Naive thymus-derived CD8-positive, alpha-beta T cell (primary cell): ENCODE measurements at places on chromosomes 7 and 10. TPM values are rescaled to one million over a fixed set of nuclear protein-coding genes. Genes with fewer than 3 reads are reported as not detected.
A peak's percentile ranks its signal among the peaks of the same experiment; 100 is the strongest.

- DNase-seq, result peak; percentile 68
These were observed 151.8 kb downstream of the SFMBT2 start for GRCh38 chr10:7258948-7259523.

GRCh38 chr10:60687679-60688078 is 90.6 kb upstream of the CDK1 start:
- no peak for DNase-seq

DNA sequence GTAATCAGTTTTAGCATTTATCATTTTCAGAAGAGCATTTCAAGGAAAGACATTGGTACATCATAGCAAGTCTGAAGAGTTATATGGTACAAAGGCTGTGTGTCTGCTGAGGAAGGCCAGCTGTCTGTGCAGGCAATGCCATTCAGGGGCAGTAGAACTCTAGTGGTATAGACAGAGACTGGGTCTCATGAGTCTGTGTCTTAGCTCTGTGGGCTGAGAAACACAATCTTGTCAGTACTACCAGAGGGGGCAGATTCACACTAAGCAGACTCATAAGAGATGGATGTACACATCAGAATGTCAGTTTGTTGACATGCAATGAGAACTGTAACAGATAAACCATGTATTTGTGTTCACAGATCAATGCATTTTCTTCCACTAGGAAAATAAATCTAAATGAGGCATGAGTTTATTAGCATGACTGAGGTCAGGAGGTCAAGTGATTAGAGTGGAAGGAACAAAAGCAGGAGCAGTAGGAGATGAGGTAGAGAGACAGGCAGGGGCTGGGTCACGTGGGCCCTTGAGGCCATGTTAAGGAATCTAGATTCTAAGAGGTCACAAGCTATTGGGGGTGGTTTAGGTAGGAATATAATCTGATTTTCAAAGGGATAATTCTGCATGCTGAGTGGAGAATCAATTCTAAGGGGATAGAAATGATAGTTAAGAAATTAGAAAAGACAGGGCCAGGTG is 7.5 kb upstream of the GGCT start:
- no peak for DNase-seq

DNA sequence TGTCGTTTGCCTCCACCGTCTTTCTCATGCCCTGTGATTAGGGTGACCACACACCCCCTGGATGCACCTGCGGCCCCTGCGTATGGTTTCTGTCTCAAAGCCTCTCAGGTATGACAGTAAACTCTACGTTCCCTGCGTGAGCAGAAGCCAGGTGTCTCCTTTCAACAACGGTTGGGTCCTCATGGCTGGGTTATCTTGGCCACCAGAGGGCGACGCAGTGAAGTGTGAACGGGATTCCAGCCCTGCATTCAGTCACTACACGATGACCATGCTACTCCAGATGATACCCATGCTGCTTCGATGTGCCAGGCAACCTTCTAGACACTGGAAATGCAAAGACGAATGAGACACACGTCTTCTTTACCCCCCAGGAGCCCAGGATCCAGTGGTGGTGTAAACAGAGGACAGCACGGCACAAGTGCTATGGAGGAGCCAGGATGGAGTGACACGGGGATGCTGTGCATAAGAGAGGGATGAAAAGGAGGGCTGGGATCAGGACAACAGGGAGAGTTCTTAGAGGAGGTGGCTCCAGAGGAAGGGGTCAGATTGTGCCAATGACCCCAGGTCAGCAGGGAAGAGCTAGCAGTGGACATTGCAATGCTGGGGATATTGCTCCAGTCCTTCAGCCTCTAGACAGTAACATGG is 228.1 kb upstream of the PFKP start:
- DNase-seq, result no peak

- no peak for DNase-seq
These were observed 81.9 kb upstream of the FRMD4A start for GRCh38 chr10:14412624-14413023.

- DNase-seq, result no peak
These were observed 200.9 kb downstream of the DOCK4 start for GRCh38 chr7:112005205-112005775.

DNA sequence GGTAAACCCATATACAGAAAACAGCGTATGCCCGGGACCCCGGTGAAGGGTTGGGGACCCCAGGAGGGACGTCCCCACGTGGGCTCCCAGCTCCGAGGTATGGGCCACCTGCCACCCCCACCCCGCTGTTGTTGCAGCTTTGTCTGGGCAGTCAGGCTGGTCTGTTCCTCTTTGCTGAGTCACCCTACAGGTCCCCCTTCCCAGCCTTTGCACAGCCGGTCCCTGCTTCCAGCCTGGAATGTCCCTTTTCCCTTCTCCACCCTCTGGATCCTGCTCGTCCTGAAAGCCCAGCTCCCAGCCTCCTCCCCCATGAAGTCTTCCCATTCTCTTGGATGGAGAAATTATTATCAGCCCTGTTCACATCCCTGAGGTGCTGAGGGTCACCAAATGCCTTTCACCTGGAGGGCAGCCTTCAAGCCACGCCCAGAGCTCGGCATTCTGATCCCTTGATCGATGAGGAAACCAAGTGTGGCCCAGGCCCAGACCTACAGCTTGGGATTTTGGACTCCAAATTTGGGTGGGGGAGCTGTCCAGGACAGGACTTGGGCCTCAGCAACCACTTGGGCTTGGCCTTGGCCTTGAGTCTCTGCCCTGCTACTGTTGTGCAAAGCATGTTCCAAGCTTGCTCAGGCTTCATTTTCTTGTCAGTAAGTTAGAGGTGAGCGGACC is 2.6 kb downstream of the CLDN4 start:
- DNase-seq, result no peak

DNA sequence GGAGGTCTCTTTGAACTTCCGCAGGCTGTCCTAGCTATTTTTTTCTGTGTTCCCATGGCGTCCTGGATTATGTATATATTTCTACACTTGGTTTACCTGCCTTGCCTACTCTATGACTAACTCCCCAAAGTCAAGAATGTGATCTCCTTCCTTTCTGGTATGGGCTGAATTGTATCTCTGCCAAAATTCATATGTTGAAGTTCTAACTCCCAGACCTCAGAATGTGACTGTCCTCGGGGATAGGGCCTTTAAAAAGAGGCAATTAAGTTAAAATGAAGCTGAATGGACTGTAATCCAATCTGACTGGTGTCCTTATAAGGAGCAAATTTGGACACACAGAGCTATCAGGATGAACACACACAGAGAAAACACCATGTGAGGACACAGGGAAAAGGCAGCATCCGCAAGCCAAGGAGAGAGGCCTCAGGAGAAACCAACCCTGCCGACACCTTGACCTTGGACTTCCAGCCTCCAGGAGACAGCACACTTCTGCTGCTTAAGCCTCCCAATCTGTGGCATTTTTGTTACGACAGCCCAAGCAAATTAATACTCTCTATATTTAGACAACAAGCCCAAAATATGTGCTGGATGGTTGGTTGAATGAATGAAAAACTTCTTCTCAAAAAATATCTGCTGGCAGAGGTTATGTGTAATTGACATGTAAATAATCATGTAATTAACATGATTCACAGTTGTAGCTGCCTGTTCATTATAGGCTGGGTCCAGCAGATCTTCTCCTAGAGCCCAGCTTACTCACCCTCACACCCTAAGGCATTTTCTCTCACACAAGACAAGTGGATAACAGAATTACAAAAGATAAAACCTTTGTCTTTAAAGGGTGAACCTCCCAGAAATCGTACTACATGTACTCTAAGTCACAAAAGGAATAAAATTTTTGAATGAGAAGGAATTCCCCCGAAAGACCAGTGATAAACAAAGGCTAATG is 123.7 kb downstream of the CUBN start:
- DNase-seq, result no peak

- no peak for DNase-seq
These were observed 485.8 kb downstream of the PLXDC2 start for GRCh38 chr10:20302033-20302432.

DNA sequence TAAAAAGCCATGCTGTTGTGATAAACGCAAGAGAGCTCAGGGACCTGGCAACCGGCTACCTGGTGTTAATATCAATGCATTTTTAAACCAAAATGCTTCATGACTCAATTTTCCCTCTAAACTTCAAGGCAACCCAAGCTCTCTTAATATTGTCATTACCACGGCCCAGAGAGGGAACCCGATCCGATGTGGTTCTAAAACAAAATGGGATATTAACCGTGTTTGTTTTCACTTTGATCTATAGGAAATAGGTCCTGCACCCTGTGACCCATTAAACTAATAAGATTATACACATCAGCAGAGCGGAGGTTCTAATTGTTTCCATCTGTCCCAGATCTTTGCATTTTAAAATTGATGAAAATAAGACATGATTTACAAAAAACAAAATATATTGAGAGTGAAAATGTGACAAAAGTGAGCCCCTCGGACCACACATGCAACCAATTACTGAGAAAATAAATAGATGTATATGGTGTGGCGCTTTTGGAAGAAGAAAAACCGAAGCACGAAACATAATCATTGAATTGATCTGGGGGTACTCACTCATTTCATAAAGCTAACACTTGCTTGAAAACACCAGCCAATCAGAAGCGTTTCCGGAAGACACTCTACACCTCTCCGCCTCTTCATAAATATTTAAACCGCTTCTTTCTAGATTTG is 290.3 kb upstream of the NFE2L3 start:
- DNase-seq, result no peak

GRCh38 chr7:36591636-36592035 is 132.7 kb downstream of the AOAH start:
- no peak for DNase-seq

DNA sequence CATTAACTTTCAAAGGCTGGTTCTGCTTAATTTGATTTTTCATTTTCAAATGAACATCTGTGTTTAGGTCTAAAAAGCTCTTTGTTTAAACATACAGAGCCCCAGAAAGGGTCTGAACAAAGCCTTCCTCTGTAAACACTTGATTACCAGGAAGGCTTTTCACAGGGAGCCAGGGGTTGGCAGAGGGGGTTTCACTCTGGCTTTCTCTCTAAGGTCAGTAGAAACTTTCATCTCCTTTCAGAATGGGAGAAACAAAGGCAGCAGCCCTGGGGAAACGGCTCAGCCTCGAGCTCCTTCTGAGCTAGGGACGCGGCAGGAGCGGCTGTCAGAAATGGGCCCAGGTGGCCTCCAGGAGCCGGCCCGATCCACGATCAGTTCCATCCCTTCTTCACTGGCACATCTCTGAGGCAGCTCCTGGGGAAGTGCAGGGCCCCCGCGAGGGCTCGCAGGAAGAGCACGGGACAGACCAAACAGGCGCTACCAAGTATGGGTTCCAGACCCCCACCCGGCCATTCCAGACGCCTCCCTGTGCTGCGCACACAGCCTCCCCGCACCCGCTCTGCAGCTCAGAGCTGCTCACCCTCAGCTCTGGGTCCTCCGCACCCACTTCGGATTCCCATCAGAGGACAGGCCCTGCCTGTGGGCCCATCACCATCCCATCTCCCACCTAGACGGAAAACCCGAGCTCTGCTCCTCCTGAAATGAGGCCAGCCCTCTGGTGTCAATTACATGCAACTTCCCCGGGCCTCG is 124.1 kb downstream of the MAD1L1 start:
- DNase-seq, result no peak

- DNase-seq, result no peak
These were observed 19.0 kb upstream of the RHOBTB1 start for GRCh38 chr10:60962946-60963345.

GRCh38 chr7:27842851-27843250 is 102.9 kb downstream of the TAX1BP1 start:
- no peak for DNase-seq

GRCh38 chr7:93117852-93118530 is at the start of gene SAMD9:
SAMD9 (minus strand) TSS chr7:93117979; CDS start chr7:93106097, 11,882 bp downstream.
- DNase-seq, result peak; percentile 66

GRCh38 chr10:18699849-18700840 is 40.9 kb downstream of the ARL5B start:
- DNase-seq, result no peak

DNA sequence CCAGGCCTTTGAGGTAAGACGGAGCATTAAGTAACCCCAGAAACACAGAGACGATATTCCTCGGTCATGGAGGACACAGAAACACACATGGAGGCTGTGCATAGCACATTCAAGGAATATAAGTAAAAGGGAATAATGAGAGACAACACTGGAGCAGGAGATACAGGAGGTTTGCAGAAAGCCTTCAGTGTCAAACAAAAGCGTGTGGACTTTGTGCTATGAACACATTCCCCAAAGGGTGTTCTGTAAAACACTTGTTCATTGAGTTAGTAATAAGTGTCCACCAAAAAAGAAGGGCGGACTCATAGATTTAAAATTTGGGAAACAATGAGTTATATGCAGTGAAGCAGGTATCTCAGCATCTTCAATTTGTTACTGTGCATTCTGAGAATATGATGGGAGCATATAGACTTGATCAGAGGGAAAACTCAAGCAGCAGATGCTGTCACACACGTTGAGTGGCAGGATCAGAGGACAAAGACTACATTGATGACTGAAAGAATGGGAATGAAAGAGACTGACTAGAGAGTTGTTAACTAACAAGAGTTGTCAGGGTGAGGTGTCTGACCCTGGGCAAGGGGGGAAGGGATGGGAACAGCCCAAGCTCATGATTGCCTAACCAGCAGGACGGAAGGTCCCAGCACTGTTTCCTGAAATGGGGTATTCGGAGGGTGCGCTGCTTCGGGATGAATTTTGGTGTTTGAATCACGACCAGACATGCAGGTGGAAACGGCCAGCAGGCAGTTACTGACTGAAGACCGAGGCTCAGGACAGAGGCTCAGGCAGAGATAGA is 85.2 kb upstream of the VIPR2 start:
- no peak for DNase-seq

- no peak for DNase-seq
These were observed 2.9 kb downstream of the AQP1 start for GRCh38 chr7:30914596-30914995.

DNA sequence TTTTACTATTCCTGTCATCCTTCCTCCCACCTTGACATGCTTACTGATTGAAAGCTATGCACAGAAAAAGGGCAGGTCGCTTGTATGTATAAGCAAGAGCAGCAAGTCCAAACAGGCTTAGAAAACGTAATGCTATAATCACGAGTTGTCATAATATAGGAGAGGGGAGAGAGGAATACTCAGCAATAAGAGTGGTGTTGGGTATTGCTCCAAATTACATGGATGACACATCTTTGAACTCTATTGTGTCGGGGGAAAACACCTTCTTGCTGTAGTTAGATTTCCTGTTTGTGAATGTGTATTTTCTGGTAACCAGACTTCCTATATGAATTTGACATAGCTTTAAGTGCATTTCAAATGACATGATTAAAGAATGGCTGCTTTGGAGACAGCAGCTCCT is 7.5 kb downstream of the MET start:
- DNase-seq, result no peak

- DNase-seq, result no peak
These were observed 44.4 kb upstream of the TCERG1L start for GRCh38 chr10:131355881-131356280.

GRCh38 chr7:136403591-136403990 is 426.4 kb upstream of the MTPN start:
- DNase-seq, result no peak

- DNase-seq, result no peak
These were observed 113.5 kb downstream of the AHR start for GRCh38 chr7:17411922-17412321.

GRCh38 chr10:133156674-133157579 is 3.1 kb upstream of the KNDC1 start:
- DNase-seq, result no peak

- DNase-seq, result no peak
These were observed 135.9 kb downstream of the ZMYND11 start for GRCh38 chr10:271201-271600.

Gene SKIDA1
- 0.08 TPM for total RNA-seq

Gene STK32C
- total RNA-seq, result 10.2 TPM

Gene SMKR1
- 1.5 TPM for total RNA-seq

Gene SLC26A3
- total RNA-seq, result not detected

Gene GRM8
- not detected for total RNA-seq
